Foreskin keratinocyte (primary cell): ENCODE measurements at places on chromosomes 5 and 9. TPM values are rescaled to one million over a fixed set of nuclear protein-coding genes. Genes with fewer than 3 reads are reported as not detected.

Gene TRPM6
- 0.12 TPM in 2 replicates for polyA plus RNA-seq

Gene TXNDC8
- not detected in 2 replicates for polyA plus RNA-seq

Gene GAS1
- 0.66 and 0.72 TPM in 2 replicates for polyA plus RNA-seq

Gene RAD23B
- 55.9 and 66.6 TPM in 2 replicates for polyA plus RNA-seq

Gene ADAMTS2
- polyA plus RNA-seq = not detected in 2 replicates

Gene SEPTIN8
- 22.5 and 24.9 TPM in 2 replicates for polyA plus RNA-seq

Gene FLT4
- 0.06 and 0.21 TPM in 2 replicates for polyA plus RNA-seq

Gene SLC36A3
- polyA plus RNA-seq = not detected in 2 replicates
